ENCODE measurements at places on chromosomes 2 and 18. TPM values are rescaled to one million over a fixed set of nuclear protein-coding genes. Genes with fewer than 3 reads are reported as not detected.

Gene AGXT
- total RNA-seq, result not detected

DNA sequence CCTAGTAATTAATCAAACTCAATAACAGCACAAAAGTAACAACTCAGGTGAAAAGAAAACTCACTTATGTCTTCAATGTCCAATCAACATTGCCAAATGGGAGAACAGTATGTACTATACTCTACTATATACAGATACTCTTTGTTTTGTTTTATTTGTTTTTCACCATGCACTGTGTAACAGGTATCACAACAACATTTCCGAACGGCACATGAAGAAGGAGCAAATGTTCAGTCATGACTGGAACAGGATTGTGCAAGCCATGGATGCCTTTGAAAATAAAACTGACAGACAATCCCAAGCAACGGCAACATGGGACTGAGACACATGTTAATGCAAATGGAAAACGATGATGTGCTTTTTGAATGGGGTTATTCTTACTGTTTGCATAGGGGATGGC is 334.9 kb upstream of the THUMPD2 start:
- DNase-seq, result no peak

- peak; percentile 65 for DNase-seq
These were observed 69.1 kb downstream of the ACKR3 start for GRCh38 chr2:236638707-236639106.

DNA sequence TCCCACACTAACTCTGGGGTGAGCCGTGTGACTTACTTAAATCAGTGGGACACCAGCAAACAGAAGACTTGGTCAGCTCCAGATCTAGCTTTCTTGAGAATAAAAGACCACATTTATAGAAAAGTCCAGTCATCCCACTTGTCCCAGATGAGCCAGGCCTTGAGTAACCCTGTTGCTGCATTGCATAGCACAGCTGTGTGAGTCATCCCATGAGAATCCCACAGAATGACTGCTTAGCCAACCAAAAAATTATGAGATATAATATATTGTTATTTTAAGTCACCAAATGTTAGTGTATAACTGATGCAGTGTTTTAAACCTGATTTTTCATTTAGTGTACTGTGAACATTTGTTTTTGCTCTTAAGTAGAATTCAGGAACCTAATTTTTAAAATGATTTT is 94.2 kb upstream of the FSHR start:
- peak; percentile 83 for DNase-seq

GRCh38 chr18:2994603-2995432 is 18.1 kb downstream of the LPIN2 start:
- no peak for DNase-seq

GRCh38 chr2:192657362-192657761 is 462.6 kb upstream of the TMEFF2 start:
- no peak for DNase-seq

DNA sequence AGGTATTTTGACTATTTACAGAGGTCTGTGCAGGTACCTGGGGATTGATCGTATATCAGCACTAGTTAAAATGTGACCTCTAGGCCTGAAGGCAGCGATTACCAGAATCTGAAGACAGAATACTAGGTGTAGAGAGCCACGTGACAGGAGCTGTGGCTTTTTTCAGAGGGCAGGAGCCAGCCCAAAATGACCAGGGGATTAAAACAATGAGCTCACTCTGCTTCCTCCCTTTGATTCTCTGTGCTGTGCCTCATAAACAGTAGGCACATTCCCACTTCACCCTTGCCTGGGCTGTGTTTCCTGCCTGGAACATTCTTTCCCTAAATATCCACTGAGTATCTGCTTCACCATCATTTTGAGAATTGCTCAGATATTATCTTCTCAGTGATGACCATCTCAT is 15.2 kb downstream of the ITGAV start:
- DNase-seq, result no peak

Gene CENPO
- total RNA-seq, result 12.8 TPM

Gene YWHAQ
- total RNA-seq, result 307 TPM

Gene FAM161A
- total RNA-seq, result 2.7 TPM

GRCh38 chr2:152585830-152586484 is 131.3 kb downstream of the PRPF40A start:
- no peak for DNase-seq

- no peak for DNase-seq
These were observed 29.8 kb downstream of the LTBP1 start for GRCh38 chr2:32976409-32977063.

Gene GALR1
- not detected for total RNA-seq

GRCh38 chr18:44741511-44741910 is 60.8 kb downstream of the SETBP1 start:
- no peak for DNase-seq

GRCh38 chr18:24669502-24669901 is 209.1 kb downstream of the HRH4 start:
- no peak for DNase-seq

DNA sequence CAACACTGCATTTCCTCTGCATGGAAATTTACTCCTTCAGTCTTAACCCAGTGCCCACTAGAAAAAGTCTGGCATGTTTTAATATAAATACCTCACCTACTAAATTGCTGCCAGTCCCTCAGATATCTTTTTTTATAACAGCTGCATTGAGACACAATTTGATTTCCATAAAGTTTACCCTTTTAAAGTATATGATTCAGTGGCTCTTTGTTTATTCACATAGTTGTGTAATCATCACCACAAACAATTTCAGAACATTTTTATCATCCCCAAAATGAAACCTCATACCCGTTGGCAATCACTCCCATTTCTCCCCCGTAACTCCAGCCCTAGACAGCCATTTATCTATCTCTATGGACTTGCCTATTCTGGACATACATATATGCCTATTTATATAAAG is 17.0 kb upstream of the FRZB start:
- DNase-seq, result no peak

GRCh38 chr2:203914546-203915182 is 21.9 kb upstream of the ICOS start:
- DNase-seq, result no peak

- no peak for DNase-seq
These were observed 47.7 kb downstream of the MAPRE2 start for GRCh38 chr18:35088921-35089320.

- no peak for DNase-seq
These were observed 66.3 kb downstream of the IRS1 start for GRCh38 chr2:226733189-226733858.

GRCh38 chr2:20796374-20796791 is 26.5 kb downstream of the LDAH start:
- no peak for DNase-seq

DNA sequence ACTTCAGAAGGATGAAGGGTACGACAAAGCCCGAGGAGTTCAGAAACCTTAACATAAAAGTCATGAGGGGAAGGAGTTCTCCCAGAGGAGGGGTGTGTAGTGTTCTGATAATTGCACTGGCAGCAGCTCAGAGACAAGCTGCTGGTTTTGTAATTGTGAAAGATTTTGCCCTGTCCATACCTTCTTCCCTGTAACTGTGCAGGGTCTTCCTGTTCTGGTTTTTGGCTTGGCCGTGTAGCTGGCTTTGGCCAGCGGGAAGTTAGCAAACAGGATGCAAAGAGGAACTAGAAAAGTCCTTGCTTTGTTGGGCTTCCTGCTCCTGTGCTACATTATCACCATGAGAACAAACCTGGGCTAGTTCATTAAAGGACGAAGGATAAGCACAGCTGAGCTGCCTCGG is 160.8 kb downstream of the LPIN1 start:
- DNase-seq, result peak; percentile 38

Gene BOK
- total RNA-seq, result 47.5 TPM

- no peak for DNase-seq
These were observed 43.6 kb upstream of the COPS8 start for GRCh38 chr2:237042101-237042500.

GRCh38 chr18:70452501-70452900 is 163.7 kb downstream of the SOCS6 start:
- DNase-seq, result no peak

Gene FIGN
- 37.7 TPM for total RNA-seq

GRCh38 chr18:48135436-48135966 is 205.0 kb upstream of the SMAD2 start:
- no peak for DNase-seq

DNA sequence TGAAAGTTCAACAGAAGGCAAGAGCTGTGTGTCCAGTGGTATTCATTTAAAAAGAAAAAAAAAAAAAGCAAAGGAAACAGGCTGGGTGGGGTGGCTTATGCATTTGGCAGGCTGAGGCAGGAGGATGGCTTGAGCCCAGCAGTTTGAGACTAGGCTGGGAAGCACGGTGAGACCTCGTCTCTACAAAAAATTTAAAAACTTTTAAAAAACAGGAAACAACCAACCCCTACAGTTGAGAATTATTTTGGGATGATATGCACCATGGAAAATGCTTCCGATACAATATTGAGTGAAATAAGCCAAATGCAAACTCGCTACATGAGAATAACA is 31.2 kb downstream of the PTPN18 start:
- no peak for DNase-seq

- DNase-seq, result no peak
These were observed at the start of gene TGFBRAP1 for GRCh38 chr2:105329561-105330495. TGFBRAP1 (minus strand) TSS chr2:105329735; CDS start chr2:105308301, 21,434 bp downstream.

Gene CFC1
- not detected for total RNA-seq

GRCh38 chr2:62461017-62461553 is 44.9 kb downstream of the TMEM17 start:
- DNase-seq, result no peak

GRCh38 chr18:62664414-62664813 is 50.9 kb upstream of the PHLPP1 start:
- no peak for DNase-seq

DNA sequence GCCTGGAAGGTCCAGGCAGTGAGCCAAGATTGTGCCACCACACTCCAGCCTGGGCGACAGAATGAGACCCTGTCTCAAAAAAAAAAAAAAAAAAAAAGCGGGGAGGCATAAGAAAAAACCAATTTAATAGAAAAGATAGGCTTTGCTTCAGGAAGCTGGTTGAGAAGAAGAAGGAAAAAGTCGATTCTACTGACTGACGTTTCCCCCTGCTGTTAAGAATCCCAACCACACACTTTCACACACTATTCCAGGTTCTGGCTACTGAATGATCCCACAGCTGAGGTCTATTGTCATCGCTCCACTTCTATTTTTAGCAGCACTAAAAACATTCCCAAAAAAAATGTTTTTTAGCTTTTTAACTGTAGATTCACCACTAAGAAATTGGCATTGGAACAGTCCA is 6.7 kb upstream of the CHCHD5 start:
- no peak for DNase-seq

DNA sequence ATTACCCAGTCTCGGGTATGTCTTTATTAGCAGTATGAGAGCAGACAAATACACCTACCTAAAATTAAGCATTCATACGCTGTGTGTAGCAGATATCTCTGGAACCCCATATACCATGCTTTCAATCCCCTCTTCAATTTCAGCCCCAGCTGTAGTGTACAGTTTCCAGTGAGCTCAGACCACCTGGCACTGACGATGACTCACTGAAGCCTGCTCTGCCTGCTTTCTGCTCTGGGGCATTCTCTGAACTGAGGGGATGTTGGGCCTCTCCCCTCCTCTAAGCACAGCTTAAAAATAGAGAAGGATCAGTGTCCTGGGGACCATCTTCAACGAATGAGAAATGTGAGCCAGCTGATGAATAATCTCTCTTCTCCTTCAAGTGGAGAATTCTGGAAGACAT is 8.7 kb upstream of the CCL20 start:
- peak; percentile 13 for DNase-seq

- no peak for DNase-seq
These were observed 478 bp downstream of the CLHC1 start for GRCh38 chr2:55231546-55232083.

GRCh38 chr2:170013802-170014551 is 164.0 kb upstream of the MYO3B start:
- no peak for DNase-seq

DNA sequence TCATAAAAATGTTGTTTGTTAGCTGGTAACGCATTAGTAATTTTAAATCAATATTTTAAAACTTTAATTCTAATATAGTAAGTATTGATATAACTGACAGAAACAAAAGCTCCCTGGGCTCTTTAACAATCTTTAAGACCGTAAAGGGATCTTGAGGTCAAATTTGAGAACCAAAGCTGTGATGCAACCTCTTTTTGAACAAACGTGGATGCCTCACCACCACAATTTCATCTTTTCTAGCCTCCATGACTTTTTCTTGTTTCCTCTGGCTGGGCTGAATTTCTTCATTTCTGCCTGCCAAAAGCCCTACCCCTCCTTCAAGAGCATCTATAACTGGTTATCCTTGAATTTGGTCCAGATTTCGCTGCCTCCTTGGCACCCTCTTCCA is 563 bp upstream of the POLE4 start:
- DNase-seq, result no peak

Gene MYL1
- total RNA-seq, result not detected

- DNase-seq, result no peak
These were observed 206.2 kb upstream of the EPAS1 start for GRCh38 chr2:46091004-46091403.

GRCh38 chr18:46868169-46868921 is 49.0 kb downstream of the PIAS2 start:
- DNase-seq, result no peak

Gene MBP
- 18.6 TPM for total RNA-seq

DNA sequence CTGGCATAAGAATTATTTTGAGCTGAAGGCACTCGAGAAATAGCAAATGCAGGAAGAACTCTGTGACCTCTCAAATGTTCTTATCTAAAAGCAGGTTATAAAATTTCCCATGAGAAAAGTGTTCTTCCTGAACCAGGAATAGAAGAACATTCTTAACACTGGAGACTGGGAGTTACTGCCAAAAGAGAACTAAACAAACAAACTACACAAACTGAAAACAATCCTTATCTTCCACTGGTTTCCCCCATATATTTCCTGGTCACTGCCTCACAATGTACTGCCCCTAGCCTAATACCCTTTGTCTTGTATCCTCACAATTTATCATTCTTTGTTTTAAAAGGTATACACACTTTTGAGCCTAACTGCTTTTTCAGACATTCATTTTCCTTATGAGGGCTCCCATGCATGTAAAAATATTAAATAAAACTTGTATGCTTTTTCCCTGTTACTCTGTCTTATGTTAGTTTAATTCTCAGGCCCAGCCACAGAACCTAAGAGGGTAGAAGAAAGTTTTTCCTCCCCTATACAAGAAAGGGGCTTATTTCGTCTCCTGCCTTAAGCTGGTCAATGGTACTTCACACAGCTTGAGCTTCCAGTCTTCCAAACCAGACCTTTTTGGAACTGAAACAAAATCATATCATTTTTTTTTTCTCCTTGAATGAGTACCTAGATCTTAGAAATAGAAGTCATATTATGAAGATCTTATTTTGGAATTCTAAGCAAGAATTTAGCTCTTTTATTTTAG is 110.6 kb downstream of the MSTN start:
- DNase-seq, result no peak

Data from osteocyte (in vitro differentiated cells).